ENCODE measurements at places on chromosomes 5 and 9.

DNA sequence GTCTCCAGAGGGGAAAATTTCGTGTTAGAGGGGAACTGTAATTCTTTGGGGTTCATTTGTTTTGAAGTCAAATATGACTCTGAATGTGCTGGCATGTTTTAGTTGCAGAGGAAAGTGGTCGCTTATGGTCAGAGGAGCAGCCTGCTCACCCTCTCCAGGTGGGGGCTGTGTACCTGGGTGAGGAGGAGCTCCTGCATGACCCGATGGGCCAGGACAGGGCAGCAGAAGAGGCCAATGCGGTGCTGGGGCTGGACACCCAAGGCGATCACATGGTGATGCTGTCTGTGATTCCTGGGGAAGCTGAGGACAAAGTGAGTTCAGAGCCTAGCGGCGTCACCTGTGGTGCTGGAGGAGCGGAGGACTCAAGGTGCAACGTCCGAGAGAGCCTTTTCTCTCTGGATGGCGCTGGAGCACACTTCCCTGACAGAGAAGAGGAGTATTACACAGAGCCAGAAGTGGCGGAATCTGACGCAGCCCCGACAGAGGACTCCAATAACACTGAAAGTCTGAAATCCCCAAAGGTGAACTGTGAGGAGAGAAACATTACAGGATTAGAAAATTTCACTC is 13.5 kb downstream of the TXNDC15 start:
- DNase-seq, result no peak

- no peak for DNase-seq
Observed at GRCh38 chr5:119420169-119420568, 32.1 kb upstream of the HSD17B4 start.

DNA sequence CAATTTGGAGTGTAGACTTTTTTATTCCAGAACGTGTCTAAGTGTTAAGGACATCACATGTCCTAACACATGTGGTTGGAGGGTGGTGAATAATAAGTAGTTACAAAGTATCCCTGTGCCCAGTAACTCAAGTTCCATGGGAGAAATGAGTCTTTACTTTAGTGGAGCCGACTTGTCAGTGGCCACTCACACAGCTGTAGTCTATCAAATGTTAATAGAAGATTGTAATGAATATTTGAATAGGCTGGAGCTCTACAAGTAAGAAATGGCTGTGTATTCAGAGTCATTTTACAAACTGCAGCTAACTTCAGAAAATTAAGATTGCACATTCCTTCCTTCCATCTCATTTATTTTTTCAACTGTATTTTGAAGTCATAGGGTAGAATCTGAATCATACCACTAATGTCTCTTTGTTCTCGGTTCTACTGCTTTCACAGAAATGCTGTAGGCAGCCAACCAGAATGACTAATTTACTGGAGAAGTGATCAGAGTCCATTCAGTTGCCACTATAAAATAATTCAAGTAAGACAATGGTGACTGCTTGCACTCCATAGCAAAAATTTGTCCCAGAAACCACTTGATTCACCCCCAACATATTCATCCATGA is 394.8 kb downstream of the NR2F1-AS1 start:
- no peak for DNase-seq

GRCh38 chr5:60519372-60519771 is 180.6 kb downstream of the DEPDC1B start:
- no peak for DNase-seq

DNA sequence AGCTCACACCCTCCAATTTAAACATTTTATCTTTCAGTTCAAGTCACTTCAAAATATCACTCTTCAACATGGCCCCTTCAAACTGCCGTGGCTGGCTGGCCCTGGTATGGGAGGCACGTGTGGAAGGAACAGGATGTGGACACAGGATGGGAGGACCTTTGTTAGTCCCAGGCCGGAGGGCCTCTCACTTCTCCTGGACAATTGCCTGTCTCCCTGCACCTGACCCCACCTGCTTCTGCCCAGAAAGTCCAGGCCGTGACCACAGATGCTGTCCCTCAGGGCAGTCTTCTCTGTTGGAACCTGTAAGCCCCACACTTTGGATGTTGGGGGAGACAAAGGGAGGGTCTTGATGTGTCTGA is 19.4 kb downstream of the AMBP start:
- no peak for DNase-seq

DNA sequence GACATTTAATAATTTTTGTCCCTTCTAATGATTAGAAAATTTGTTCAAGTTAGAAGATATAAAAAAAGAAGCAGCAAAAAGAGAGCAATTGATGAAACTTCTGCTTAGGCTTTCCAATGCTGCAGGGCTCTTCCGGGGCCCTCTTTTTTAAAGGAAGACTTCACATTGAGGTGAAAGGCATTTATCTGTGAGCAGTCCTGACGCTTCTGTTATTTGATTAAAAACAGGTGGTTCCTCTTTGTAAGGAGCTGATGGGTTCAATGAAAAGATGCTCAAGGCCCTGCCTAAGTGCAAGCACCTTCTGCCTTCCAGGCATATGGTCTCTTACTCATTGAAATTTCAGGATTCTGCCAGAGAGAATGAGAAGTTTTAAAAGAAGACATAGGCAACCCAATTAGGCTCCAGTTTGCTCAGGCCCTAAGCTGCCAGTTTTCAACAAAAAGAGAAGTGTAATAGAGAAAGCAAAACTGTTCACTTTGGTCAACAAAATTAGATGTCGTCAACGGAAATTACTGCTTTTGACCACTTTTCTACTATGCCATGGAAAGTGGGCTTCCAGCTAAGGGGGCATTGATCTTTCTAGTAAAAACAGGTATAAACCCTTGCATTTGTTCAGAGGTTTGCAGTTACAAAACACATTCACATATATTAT is 100.2 kb downstream of the INSYN2B start:
- no peak for DNase-seq

DNA sequence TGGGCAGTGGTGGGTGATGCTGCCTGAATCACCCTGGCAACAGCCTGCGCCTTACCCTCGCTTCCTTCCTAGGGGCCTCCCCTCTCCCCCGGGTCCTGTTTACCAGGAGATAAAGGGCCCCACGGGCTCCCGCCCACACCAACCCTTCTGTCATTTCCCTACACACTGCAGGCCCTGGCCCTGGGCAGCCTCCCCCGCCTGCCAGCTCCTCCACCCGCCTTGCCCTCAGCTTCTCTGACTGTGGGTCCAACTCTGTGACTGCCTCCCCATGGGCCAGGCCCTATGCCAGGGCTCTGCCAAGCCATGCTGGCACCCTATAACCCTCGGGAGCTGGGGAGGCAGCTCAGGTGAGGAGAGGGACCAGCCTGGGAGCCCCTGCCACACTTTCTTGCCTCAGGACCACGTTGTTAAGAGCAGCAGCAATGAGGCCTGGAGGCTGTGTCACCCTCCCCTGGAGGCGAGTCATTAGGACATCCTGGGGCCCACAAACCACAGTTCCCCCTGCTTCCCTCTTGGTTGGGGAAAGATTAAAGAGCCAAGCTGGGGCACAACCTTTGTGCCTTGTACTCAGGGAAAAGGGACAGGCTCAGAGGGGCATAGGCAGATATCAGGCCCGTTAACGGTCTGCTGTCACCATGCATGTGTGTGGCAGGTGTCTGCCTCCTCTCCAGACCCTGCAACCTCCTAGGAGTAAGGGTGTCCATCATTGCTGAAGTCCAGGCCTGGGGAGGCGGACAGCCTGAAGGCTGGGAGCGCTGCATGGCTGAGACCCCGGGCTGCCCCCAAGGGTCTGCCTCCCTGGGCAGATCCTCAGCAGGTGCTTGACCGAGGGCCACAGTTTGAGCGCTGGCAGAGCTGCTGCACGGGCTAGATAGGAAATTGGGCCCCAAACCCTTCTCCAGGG is 2.8 kb downstream of the MGAT4B start:
- no peak for DNase-seq

DNA sequence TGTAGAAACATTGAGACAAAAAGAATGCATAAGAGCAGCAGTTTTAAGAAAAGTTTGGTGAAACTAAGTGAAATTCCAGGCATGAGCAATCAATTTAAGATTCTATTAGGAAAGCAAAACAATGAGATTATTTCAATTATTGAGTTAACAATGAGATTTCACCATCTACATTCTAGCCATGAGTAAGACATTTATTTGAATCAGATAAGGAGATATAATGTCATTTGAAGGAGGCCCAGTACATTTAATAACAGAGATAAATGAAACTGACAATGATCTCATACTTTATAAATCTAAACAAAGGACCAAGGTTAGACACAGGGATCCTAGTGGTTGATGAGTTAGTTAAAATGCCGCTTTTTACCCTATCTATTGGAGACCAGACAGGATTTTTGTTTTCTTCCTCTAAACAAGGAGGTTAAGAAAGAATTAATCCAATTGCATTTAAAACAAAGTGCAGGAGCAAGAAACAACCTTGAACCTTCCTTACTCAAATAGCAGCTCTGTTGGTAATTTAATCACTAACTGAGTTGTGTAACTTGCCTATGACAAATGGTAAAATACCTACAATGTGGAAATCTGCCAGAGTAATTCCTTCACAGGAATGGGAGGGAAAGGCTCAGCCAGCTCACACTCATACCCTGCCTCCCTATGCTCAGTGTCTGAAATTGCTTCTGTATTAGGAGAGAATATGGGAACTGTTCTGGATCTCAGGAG is 103.5 kb upstream of the NR3C1 start:
- no peak for DNase-seq

GRCh38 chr9:73219985-73220626 is 68.4 kb downstream of the ANXA1 start:
- DNase-seq, result peak; percentile 15

DNA sequence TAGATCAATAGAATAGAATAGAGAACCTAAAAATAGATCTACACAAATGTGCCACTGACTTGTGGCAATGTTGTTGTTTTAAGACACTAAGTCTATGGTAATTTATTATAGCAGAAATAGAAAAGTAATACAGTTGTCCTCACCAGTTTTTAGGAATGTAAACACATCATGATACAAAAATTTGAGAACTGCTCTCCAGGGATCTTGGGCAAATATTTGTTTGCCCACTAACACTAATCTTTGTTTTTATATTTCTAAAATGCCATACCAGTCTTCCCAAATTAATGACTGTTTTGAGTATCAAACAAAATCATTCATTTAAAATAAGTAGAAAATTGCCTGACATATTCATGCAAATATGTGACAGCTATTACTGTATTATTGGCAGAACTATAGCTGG is 297.6 kb downstream of the BRINP1 start:
- DNase-seq, result no peak

DNA sequence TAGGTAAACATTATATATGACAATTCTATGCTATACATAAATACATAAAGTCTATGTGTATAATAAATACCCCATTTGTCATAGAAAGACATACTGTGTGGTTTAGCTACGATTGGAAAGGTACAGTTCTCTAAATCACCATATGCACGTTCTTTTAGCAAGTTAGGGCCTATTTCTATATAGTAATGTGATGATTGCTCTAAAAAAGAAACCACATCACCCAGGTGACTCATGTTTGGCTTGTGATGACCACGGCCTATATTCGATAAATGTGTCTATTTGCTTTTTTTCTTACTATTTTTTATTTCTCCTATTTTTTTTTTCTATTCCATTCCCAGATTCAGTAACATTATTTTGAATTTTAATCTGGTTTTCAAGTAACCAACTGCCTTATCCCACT is 34.7 kb downstream of the RETREG1 start:
- DNase-seq, result no peak

GRCh38 chr9:35790025-35790384 is 1.4 kb upstream of the NPR2 start:
- DNase-seq, result no peak

DNA sequence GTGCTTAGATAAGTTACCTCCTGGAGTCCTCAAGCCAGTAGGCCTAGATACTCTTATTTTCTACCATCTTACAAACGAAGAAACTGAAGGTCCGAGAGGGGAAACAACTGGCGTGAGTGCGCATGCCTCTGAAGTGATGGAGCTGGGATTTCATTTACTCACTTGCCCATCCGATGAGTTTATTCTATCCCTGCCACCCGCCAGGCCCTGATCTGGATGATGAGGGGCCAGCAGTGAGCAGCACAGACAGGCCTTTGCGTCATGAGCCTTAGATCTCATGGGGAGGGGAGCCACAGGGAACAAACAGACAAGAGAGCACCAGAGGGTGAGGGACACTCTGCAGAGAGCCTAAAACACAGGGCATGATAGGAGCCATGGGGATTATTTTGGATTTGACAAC is 34.1 kb upstream of the SLC2A8 start:
- no peak for DNase-seq

- DNase-seq, result no peak
Observed at GRCh38 chr9:88528080-88528790, 6.7 kb upstream of the NXNL2 start.

DNA sequence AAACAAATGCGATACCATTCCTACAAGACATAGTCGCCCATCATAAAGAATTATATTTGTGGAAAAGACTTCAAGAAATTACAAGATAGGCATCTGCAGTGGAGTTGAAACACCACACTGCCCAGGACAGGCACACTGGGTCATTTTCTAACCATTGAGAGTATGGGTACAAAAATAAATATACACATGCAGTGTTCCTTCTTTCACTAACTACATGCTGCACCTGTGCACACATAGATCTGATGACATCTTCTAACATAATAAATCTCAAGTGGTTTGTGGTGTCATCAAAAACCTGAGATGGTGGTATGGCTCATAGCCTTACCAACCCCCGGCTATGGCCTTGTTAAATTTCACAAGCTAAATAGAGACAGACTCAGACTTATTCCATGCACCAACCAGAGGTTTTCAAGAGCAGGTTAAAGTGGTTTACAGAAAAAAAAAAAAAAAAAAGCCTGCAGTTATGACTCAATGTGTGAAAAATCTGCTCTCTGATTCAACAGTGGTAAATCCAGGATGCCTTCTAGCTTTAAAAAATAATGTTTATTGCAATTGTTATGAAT is 12.4 kb upstream of the NFIB start:
- DNase-seq, result no peak

DNA sequence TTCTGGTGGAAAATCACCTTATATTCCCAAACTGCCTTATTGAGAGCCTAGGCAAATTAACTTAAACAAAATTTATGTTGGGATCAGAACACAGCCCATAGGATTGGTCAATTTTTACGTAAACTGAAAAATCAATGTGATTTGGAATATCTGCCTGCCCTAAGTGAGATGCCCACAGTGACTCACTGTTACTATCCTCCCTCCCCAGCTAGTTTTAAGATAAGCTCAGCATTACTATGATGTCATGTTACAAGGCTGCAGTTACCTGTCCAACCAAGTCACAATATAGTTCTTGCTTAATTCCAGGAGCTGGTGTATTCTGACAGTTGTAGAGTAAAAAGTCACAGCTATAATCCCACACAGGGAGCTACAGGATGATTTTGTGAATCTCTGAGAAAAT is 23.1 kb downstream of the SKP1 start:
- no peak for DNase-seq

DNA sequence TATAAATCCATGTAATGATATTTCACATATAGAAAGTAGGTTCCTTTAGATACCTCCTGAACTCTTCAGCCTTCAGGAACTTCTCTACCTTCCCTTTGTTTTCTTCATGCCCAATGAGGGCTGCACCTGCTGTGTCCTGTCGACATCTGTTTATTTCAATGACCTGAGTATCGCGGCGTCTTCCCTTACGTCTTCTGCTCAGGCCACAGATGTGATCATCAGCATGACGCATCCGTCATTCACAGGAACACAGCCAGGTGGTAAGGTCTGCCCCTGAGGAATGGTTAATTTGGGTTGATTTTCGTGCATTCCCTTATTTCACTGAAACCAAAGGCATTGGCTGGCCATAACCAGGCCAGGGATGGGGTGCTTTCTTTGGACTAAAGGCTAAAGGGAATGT is 217.1 kb downstream of the MED10 start:
- no peak for DNase-seq
